ENCODE measurements at places on chromosomes 6 and 20.

DNA sequence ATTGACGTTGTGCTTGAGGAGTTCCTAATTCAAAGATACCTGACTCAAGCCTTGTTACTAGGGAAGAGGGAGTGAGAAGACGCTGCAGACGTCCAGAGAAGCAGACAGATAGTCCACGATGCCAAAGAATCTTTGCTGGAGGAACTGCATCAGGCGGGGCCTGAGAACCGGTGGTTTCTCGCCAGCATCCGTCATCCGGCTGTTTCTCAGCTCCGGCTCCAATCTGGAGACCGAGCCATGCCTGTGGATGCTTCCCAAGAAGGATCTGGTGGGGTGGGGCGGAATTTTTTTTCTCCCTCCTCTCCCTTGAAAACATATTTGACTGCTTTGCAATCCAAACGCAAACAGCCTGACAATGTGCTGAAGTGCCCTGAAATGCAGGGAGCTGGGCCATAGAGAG lies 125.8 kb upstream of the SRSF6 start:
- DNase-seq: no peak

DNA sequence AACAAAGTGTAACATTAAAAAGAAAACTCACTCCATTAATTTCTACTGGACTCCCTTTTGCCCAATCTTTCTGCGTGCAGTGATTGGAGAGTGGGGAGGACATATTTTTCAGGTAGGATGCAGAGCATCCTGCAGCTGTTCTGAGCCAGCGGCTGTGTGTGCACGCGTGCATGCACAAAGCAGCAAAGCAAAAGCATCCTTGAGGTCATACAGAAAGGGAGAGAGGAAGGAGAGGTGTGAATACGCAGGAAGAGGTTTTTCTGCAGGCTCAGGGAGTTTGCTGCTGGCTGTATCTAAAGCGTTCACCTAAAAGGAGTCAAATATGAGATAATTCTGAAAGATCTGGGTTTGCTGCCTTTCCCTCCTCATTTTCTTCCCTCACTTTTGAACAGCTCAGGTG lies 108.4 kb downstream of the HUS1B start:
- DNase-seq: no peak

GRCh38 chr6:148926478-148926877 lies 179.6 kb downstream of the UST start:
- no peak for DNase-seq

DNA sequence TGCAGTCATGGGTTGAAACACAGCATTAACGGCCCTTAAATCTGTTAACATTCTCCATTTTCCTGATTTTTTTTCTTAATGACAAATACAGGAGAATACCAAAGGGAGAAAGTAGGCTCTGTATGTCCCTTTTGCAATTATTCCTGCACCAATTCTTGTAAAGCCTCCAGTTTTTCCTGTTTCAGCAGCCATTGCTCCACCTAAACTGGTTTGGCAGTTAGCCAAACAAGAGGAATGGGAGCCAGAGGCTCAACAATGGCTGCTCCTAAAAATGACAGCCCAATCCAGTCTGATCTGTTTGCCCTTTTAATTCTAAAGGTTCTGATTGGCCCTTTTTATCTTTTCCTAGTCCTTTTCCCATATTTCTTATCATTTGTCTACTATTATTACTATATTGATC lies 284.2 kb upstream of the SGK1 start:
- DNase-seq: no peak

- no peak for DNase-seq
Observed at GRCh38 chr6:47106216-47106615, 64.1 kb upstream of the ADGRF1 start.

GRCh38 chr20:3077618-3078134 lies 6.3 kb downstream of the OXT start:
- DNase-seq: no peak

GRCh38 chr20:12409501-12409900 lies 491.8 kb downstream of the BTBD3 start:
- DNase-seq: no peak

DNA sequence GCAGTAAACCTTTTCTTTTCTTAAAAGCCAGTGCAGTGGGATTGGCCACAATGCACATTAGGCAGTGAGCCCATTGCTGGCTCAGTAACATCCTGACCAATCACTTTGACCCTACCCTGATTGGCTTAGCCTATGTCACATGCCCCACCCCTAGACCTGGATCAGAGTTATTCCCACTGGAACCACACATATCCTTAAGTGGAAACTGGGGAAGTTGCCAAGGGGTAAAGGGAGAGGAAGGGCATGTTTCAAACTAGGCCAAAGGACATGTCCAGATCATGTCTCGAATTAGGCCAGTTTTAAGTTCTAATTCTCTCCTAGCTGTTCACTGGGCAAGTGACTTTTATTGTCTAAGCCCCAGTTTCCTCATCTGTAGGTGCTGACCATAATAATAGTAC lies 69.3 kb downstream of the LY86 start:
- DNase-seq: no peak

GRCh38 chr6:107386340-107386739 lies 73.0 kb downstream of the PDSS2 start:
- DNase-seq: no peak

GRCh38 chr6:30151580-30151979 lies 9.4 kb downstream of the TRIM10 start:
- no peak for DNase-seq

DNA sequence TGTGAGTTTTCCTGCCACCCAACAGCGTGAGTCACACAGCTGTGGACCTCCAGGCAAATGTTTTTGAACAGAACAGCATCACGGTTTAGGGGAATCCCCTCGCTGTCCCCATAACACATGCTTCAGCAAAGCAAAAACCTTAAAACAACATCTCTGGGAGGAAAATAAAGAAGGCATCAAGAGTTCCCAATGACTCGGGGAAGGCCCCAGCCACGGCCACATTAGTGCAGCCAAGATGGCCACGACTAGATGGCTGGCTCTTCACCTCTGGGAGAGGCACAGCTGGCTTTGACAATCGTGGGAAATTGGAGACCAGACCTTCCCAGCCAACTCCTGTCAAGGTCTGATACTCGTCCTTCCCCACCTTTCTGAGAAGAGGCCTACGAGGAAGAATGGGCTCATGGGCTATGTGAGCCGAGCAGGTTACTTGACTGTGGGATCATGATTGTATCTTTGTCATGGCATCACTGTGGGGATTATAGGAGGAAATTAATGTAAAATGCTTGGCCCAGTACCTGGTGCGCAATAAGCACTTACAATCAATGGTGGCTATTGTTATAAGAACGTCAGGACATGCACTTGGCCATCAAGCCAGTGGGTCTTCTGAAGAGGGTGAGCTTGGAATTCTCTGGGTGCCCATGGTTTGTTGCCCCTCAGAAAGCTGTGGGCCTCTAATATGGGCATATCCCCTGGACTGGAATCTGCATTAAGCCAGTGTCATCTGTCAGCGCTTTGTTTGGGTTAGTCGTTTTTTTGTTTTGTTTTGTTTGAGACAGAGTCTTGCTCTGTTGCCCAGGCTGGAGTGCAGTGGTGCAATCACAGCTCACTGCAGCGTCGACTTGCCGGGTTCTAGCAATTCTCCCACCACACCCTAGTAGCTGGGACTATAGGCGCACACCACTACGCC lies 43.6 kb downstream of the FGD2 start:
- peak; percentile 59 for DNase-seq

GRCh38 chr20:33010674-33011449 lies 3.4 kb downstream of the BPIFB2 start:
- DNase-seq: no peak

DNA sequence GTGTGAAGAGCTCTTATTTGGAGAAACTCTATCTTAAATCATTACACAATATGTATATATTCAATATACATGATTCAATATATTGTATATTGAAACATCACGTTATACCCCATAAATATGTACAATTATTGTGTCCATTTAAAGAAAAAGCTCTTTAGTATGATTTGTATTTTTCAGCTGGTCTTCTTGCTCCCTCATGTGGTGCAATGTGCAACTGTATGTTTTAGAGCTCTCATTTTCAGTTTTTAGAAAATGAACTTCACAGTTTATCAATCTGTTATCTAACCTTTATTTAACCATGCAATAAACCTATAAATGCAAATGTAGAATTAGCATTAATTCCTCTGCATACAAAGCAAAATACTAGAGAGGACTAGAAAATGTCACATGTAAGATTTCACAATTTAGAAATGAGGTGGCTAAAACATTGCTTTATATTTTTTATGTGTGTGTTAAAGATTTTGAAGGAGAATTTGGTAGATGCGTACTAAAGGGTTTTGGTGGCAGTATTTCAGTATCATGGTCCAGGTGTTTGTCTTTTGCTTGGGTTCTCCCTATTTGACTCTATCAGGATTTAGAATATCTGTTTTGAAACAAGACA lies 167.1 kb downstream of the PHF3 start:
- DNase-seq: no peak

- no peak for DNase-seq
Observed at GRCh38 chr6:64217721-64218620, 582.4 kb downstream of the PHF3 start.

GRCh38 chr6:72084992-72085569 lies 198.7 kb downstream of the RIMS1 start:
- no peak for DNase-seq

DNA sequence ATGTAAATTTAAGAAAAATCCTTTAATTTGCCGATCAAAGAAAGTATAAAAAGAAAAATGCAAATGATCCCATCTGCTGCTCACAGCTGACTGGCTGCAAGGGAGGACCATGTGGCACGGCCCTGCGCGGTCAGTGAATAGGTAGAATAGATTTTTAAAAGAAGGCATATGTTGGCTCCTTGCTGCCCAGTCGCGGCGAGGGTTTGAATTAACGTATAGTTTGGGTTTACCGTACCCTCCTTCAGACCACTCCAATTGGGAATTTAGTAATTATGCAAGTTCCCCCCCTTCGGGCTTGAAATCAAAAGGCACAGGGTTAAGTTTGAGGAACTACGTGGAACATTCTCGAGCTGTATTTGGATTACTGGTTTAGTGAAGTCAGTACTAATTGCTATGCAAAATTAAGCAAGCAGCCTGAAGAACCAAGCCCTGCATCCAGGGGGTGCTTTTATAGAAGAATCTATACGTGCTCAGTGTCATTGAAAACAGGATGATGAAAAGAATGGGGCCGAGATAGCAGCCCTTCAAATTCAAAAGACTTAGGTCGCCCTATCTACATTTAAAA lies 1.1 kb upstream of the BEND3 start:
- DNase-seq: no peak

DNA sequence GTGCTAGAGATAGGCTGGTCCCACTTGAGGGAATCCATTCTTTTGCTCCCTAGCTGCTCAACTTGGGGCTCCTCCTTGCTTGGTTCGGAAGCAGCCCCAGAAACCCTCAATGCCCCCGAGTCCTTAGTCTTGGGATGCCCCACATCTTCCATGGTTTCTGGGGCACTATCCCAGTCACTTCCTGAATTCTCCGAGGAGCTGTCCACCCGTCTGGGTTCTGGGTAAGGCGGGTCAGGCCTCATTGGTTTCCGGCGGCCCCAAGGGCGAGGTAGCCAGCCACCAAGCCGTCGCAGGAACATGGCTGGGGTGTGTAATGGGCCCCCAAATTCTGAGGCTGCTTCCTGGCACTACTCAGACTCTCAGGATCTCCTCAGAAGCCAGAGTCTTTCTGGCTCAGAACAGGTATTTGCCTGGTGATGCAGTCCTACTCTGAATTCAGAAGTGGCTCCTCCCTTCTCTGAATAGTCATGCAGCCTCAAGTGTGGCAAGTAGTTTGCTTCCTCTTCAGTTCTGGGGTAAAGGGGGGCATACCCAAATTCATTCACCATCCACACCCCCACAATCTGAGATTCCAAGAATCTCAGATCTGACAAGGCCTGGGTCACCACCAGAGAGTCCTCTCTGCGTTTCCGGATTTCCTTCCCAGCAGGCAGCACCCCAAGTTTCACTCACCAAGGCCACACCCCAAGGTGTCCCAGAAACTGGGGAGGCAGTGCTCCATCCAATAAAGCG lies 763 bp downstream of the C6orf47 start:
- DNase-seq: no peak

DNA sequence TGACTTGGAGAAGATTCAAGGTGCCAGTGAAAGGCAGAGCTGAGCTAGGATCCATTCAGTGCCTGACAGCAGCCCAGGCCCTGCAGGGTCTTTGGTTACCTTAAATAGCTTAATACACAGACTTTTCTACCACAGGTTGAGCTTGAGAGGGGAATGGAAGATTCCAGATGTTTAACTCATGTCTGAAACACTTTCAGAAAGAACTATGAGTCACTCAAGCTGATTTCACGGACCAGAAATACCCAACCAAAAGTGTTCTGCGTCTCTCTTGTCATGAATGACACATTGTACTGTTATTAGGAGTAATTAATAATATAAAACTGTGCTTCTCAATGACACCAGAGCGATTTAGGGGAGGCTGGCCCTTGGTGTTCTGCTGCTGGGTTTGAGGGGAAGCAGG lies 6.4 kb upstream of the PMEPA1 start:
- no peak for DNase-seq

GRCh38 chr6:75234126-75234865 lies 9.3 kb downstream of the COX7A2 start:
- DNase-seq: no peak

- DNase-seq: no peak
Observed at GRCh38 chr6:17497535-17498095, 102.5 kb upstream of the FAM8A1 start.

- no peak for DNase-seq
Observed at GRCh38 chr6:148608199-148608951, 138.5 kb upstream of the UST start.

- DNase-seq: no peak
Observed at GRCh38 chr6:24394061-24394779, 8.5 kb upstream of the MRS2 start.

GRCh38 chr20:34708621-34709043 lies 4.5 kb downstream of the TP53INP2 start:
- no peak for DNase-seq

DNA sequence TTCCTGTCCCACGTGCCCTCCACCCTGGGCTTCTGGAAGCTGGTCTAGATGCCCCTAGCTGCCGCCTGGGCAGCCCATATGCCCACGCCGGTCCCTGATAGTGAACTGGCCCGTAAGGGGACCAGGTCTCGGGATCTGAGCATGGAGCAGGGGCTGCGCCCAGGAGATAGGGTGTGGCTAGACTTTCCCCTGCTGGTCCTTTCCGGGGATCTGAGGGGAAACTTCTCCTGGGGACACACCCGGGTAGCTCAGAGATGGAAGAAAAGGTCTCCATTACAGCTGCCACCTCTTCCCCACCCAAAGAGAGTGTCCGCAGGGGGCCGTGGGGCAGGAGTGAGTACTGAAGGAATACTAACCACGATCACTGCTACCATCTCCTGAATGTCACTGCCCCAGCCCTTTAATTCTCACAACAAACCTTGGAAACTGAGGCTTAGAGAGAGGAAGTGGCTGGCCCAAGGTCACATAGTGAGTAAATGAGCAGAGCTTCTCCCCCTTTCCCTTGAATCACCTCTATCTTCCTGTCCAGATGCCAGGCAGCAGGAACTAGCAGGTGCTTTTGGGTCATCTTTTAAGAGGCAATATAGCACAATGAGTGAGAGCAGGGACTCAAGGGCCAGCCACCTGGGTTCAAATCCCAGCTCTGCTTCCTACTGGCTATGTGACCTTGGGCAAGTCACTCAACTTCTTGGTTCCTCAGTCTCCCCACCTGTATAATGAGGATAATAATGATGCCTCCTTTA lies 11.8 kb upstream of the CCN5 start:
- DNase-seq: no peak

Data from AG04449 (cell line).